Right renal cortex interstitium (tissue), 3 donors: ENCODE measurements at places on chromosomes 7 and 10.

GRCh38 chr10:71323407-71323806 lies 4.3 kb downstream of the SLC29A3 start:
- DNase-seq: no peak

DNA sequence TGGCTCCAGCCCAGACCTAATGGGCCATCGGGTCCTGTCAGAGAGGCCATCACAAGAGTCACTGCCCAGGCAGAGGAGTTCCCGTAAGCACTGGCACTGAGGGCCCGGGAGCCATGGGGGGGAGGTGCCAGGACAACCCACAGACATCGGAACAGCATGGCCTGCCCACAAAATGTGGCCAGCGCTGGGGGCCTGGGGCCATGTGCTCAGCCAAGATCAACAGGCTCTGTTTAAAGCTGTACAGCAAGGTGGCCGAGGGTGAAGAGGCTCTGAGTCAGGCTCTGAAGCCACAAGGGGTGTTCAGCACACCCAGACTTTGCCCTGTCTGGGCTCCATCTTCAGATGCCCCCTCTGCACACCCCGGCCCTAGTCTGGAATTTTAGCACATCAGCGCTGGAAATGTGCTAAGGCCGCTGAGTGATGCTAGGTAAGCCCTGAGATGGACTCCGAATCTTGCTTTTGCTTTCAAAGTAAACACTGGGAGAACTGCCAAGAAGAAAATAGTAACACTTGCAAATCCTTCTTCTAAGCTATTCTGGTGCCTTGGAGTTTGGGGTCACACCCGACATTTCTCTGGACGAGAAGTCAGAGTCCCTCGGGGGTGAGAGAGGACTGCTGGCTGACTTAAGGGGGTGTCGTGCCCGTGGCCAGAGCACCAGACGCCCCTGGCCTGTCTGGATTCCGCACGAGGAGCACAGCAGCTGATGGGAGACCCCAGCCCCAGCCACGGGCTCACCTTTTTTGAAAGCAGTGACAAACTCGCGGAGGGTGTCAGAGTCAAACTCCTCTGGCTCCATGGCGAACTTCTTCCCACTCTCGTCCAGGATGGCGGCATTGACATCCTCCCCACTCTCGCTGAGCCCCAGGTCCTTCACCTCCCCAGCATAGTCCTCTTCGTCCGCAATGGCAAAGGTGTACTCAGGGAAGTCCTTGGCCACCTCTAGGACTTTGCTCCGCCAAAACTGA lies 23.6 kb downstream of the PDIA4 start:
- DNase-seq: no peak

DNA sequence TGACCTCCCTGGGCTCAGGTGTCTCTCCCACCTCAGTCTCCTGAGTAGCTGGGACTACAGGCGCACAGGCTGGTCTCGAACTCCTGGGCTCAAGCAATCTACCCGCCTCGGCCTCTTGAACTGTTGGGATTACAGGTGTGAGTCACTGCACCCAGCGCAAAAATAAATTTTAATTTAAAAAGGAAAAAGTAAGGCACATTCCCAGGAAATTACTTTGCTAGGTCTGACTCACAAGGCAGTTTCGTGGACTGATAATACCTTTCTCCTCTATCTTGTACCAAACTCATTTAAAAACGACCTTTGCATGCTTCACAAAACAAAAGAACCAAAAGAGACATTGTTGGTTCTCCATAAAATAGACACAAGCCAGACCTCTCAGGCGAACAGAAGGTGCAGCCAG lies 29.7 kb downstream of the PARP12 start:
- DNase-seq: no peak

DNA sequence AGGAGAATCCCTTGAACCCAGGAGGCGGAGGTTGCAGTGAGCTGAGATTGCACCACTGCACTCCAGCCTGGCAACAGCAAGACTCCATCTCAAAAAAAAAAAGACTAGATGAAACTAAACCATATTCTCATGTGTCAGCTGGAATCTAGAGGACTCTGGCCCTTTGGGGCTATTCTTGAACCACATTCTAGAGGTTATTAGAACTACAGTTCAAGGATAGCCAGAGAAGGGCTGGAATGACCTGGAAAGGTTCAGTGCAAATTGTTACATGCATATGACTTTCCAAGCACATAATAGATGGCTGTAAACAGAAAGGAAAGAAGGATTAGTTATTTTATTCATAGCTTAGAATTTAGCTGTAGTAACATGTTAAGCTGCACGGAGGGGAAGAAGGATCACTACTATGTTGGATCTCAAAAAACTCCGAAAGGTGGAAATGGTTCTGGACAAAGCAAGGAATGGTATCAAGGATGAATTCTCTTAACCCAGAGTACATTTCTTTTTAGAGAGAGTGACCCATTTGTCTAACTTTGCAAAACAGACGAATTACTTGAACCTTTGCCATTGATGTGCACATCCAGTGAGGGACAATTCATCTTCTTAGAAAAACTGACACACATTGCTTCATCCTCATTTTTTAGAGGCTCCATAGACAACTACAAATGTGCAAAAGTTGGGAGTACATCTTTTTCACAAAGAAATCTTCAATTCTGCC lies 124.0 kb upstream of the SAMD8 start:
- DNase-seq: no peak

- peak; percentile 67 for DNase-seq
Measured at GRCh38 chr10:70584909-70585544, 17.5 kb downstream of the PRF1 start.

GRCh38 chr7:140646931-140647647 lies 6.5 kb upstream of the DENND2A start:
- no peak for DNase-seq

DNA sequence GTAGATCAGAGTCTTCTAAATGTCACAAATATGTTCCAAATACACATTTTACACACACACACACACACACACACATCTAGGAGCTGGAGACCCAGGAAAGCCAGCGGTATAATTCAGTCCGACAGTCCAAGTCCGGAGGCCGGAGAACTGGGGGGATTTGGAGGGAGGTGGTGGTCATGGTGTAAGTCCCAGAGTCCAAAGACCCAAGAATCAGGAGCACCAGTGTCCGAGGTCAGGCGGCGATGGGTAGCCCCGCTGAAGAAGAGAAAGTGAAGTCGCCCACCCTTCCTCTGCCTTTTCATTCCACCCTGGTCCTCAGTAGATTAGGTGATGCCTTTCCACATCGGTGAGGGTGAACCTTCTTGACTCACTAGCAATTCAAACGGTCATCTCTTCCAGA lies 154.8 kb downstream of the CAMK1D start:
- DNase-seq: no peak

- no peak for DNase-seq
Measured at GRCh38 chr10:118950997-118951637, 78.4 kb upstream of the NANOS1 start.

DNA sequence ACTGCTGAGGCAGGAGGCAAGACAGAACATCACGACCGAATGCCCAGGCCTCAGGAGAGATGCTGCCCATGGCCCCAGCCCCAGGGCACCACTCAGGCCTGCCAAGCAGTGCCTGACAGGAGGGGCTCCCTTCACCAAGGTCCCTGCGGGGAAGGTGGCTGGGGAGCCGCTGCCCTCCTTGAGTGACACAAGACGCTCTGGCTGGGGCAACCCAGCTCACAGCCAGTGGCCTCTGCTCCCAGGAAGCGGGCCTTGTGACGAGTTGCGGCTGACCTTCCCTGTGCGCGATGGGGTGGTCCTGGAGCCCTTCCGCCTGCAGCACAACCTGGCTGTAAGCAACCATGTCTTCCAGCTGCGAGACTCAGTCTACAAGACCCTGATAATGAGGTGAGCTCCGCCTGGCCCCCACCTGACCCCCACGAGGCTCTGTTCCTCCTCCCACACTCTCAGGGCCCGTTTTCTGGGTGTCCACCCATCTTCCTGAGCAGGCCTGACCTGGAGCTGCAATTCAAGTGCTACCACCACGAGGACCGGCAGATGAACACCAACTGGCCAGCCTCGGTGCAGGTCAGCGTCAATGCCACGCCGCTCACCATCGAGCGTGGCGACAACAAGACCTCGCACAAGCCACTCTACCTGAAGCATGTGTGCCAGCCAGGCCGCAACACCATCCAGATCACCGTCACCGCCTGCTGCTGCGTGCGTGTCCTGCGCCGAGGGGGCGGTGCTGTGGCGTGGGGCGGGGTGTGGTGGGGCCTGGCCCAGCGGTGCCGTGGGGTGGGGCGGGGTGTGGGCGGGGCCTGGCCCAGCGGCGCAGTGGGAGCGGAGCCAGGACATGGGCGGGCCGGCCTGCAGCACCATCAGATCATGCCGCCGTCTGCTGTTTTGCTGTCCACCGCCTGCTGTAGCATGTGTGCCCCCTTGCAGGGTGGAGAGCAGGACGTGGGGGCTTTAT lies 12.8 kb downstream of the ZMIZ2 start:
- DNase-seq: no peak

GRCh38 chr7:17118412-17118811 lies 180.0 kb upstream of the AHR start:
- DNase-seq: no peak

DNA sequence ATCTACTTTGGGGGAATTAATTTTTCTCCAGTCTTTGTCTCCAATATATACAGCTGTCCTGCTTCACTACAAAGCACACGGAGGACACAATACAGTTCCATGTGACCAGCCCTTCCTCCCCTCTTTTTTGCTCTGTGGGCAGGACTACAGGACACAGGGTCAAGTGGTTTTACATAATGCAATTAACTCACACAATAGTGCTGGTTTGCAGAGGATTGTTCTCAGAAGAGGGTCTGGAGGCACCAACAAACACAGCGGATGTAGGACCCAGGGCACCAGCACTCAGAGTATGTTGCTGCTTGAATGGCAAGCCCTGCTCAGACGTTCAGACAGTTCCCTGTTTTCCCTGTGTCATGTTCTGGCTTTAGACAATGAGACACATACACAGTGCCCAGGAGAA lies 52.0 kb upstream of the NPTX2 start:
- no peak for DNase-seq

GRCh38 chr10:11245510-11245909 lies 227.8 kb downstream of the CELF2 start:
- no peak for DNase-seq

GRCh38 chr10:4062072-4062471 lies 277.1 kb upstream of the KLF6 start:
- no peak for DNase-seq
